ENCODE measurements at places on chromosomes 16 and 17.

DNA sequence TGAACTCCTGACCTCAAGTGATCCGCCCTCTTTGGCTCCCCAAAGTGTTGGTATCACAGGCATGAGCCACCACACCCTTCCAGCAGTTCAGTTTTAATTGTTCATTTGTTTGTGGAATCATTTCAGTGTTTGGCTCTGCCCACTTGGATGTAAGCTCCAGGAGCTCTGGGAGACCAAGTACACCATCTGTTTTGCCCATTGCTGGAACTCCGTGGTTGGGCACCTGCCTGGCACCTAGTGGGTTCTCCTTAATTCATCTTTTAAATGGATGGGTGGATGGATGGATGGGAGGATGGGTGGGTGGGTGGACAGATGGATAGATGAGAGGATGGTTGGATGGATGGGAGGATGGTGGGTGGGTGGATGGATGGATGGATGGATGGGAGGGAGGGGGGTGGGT is 953 bp upstream of the NECAB2 start:
- DNase-seq: no peak

- DNase-seq: no peak
Observed at GRCh38 chr17:60724647-60725046, 47.0 kb downstream of the BCAS3 start.

GRCh38 chr16:50227120-50227519 is 39.2 kb upstream of the ADCY7 start:
- no peak for DNase-seq

DNA sequence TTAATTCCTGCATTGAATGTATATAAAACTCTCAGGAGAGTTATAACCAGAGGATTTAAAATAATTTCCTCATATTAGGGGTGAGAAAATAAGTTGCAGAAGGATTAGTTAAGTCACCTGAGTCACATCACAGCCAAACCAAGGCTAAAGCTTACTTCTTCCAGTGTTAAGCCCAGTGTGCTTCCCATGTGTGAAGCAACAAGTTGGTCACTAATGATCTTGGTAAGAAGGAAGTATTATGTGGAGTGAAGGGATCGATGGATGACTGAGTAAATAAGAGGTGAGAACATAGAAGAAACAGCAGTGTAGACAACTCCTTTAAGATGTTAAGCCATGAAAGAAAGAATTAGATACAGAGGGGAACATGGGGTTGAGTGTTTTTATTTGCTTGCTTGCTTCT is 20.6 kb downstream of the ESRP2 start:
- no peak for DNase-seq

GRCh38 chr17:20187049-20187448 is 177.9 kb downstream of the SPECC1 start:
- DNase-seq: no peak

DNA sequence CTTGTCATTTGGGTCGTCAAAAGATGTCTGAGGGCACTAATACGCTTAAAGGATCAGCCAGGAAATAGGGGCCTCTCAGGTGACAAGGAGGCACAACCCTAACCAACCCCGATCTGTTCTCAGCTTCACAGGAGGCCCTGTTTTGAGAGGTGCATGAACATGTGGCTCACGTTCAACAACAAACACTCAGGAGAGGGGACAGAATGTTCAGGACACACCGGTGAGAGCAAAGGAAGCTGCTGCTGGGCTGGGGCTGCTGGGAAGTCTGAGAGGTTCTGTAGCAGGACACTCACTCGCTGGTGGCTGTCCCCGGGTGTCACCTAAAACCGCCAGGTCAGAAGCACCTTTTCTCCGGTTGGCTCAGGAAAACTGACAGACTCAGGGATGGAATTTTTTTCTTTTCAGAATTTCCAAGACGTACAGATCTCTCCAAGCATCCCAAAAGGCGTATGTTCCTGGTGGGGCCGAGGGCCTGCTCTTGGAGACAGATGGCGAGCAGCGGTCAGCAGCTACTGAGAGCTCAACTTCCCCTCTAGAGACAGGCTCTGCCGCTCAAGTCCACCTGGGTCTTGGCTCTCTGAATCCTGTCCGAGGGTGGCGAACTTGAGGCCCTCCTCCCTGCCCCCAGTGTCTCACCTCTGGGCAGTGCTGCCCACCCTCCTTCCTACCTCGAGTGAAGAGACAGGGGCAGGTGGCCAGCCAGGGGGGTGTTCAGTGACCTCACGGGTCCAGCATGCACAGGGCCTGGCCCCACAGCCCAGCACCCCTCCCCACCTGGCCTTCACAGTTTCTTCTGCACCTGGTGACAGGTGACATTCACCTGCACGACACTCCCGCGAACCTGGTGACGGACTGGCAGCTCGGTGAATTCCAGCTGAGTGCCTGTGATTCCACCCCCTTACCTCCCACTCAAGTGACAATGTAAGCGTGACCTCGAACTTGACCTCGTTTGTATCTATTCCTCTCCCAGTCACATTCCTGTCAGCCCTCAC is 22.9 kb downstream of the CLUH start:
- DNase-seq: no peak

- no peak for DNase-seq
Observed at GRCh38 chr17:80860703-80861417, 130.8 kb upstream of the CHMP6 start.

Measured in urinary bladder (tissue), 4 donors.